Activated naive CD4-positive, alpha-beta T cell treated with anti-CD3 and anti-CD28 coated beads, Interleukin-2, amount 50 U/mL, for 72 hours (primary cell): ENCODE measurements at places on chromosomes 13 and 19. TPM values are rescaled to one million over a fixed set of nuclear protein-coding genes. Genes with fewer than 3 reads are reported as not detected.

DNA sequence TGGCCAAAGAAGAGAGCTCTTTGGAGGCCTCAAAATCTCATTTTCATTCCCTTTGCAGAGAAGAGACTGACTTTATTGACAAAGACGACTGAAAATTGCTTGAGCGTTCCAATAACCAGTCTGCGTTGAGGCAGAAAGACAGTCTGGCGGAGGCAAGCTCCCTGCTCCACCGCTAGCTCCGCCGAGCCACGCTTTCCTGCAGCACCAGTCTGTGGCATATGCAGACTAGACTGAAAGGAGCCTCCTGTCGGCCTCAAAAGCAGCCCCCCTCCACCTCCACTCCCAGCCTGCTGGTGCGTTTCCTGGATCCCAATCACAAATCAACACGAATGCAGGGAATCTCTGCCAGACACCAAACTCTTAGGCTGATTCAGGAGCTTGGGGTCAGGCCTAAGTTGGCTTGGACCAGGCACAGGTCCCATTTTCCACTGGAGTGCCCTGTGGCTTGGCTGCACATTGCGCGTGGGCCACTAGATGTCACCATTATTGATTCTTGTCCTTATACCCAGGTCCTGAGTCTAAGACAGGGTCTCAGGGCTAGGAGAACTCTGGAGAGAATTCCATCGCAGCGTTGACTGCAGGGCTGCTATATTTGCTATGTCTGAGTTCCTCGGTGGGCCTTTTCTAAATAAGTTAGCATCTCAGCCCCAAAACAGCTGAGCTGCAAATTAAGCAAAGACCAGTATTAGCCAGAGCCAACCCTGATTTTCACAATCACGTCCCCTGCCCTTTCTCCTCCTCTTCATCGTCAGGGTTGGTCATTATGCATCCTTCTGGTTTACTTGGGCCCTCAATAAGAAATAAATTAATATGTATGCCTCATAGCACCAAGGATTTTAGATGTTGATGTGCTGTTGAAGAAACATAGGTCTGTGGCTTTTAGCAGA lies 5.2 kb upstream of the ZNF507 start:
- no peak for DNase-seq

- no peak for DNase-seq
Observed at GRCh38 chr13:110393761-110394160, 86.7 kb downstream of the COL4A2 start.

DNA sequence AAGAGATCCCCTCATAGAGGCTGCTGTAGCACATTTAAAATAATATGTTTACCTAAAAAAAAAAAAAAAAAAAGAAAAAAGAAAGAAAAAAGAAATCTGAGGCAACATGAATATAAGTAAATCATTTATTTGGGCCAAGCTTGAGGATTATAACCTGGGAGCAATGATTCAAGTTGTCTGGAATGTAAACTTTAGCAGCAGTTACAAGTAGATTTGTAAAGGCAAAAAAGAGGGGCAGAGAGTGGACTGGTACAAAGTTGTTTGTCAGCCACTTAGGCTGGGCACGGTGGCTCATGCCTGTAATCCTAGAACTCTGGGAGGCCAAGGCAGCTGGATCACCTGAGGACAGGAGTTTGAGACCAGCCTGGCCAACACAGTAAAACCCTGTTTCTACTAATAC lies 11.3 kb downstream of the ZNF43 start:
- no peak for DNase-seq

OR7A5 gene
- not detected for total RNA-seq

DNA sequence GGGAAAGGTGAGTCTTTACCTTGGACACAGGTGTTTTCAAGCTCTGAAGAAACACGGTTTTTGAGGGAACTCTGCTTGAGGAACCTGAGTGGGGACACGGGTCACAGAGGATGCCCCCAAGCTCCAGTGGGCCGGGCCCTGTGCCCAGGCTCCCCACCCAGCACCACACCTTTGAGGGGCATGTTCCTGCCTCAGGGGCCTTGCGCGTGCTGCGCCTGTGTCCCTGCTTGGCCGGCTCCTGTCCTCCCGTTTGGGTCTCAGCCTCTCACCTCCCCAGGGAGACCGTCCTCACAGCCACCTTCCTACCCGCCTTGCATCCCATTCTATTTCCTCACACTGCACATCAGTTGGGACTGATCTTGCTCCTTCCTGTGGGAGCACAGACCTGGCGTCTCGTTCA lies 21.1 kb downstream of the PIP5K1C start:
- no peak for DNase-seq

- no peak for DNase-seq
Observed at GRCh38 chr13:113845055-113845454, 18.8 kb downstream of the GAS6 start.

DNA sequence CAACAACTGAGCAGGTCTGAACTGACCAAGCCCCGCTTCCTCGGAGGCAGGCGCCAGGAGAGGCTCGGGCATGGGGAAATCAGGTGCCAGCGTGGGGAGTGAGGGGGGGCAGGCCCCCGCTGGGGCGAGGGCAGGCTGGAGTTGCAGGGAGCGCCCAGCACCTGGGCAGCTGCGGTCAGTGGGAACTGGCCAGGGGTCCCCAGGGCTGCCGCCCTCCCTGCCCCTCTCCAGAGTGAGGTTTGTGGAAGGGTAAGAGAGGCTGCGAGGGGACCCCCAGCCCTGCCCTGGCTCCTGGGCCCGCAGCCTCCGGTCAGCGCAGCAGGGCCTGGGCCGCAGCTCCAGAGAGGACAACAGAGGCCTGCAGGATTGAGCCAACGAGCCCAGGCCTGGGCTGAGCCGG lies 32.5 kb downstream of the PIP5K1C start:
- no peak for DNase-seq

DNA sequence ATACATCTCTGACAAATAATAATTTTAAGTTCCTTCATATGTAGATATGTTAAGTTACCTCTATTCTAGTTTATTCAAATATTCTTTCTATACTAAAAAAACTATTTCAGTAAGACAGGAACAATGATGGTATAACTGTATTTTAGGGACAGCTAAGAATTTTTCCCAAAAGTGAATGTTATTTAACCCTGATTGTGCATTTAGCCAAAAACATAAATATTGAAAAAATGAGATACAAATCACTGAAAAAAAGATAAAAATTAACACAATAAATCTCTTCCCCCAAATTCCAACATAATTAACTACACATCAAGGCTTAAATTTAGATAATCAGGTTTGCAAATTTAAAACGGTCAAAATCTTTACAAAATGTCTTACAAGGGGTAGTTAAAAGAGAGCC lies 58.1 kb downstream of the KCNRG start:
- no peak for DNase-seq

GRCh38 chr19:55157064-55157908 lies at the start of gene TNNI3:
TSS of gene TNNI3 (minus strand) at chr19:55157732. CDS start at chr19:55157589, 143 bp downstream.
- DNase-seq = no peak

GRCh38 chr19:570251-570686 lies 2.1 kb upstream of the BSG start:
- no peak for DNase-seq

- DNase-seq = peak; percentile 95
Observed at GRCh38 chr19:11293433-11294389, 2.2 kb upstream of the TSPAN16 start.

GRCh38 chr13:30313311-30313710 lies 6.0 kb upstream of the KATNAL1 start:
- no peak for DNase-seq

CYP2A6 gene
- 0.23 TPM for total RNA-seq

RASA3 gene
- total RNA-seq = 44.1 TPM

CYP4F2 gene
- not detected for total RNA-seq

DNA sequence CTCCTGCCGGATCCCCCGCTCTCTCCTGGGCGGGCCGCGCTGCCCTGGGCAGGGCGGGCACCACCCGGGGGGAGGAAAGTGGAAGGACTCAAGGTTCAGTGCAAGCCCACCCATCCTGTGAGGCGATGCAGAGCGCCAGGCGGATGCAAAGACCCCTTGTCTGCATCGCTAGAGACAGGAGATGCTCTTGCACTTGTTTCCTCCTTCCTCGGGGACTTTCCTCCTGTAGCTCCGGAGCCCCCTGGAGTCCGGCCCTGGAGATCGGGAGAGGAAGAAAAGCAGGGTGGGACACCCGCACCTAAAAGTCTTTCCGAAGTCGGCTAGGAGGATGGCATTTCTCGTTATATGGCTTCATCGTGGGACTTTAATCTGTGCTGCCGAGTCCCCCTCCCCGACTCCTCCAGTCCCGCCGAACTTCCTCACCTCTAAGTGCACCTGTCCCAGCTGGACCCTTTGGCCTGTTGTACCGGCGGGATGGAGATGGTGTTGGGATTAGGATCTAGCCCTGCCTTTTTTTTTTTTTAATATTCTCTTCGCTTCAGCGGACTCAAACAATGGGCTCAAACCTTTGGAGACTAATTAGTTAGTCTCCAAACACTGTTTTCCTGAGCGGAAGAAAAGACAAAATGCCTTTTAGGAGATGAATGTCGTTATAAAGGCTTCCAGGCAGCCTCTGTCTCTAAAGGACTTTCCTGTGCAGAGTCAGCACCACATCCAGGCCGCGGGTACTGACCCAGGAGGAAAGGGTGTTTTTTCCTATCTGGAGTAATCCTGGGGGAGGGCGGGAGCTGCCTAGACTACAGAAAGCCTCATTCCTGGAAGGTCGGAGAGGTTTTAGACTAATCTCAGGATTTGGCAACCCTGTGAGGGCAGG lies 725 bp downstream of the FAM124A start:
- no peak for DNase-seq

NKPD1 gene
- not detected for total RNA-seq

FFAR2 gene
- not detected for total RNA-seq

ZNF317 gene
- 50.4 TPM for total RNA-seq

DPF1 gene
- 2.1 TPM for total RNA-seq

DNA sequence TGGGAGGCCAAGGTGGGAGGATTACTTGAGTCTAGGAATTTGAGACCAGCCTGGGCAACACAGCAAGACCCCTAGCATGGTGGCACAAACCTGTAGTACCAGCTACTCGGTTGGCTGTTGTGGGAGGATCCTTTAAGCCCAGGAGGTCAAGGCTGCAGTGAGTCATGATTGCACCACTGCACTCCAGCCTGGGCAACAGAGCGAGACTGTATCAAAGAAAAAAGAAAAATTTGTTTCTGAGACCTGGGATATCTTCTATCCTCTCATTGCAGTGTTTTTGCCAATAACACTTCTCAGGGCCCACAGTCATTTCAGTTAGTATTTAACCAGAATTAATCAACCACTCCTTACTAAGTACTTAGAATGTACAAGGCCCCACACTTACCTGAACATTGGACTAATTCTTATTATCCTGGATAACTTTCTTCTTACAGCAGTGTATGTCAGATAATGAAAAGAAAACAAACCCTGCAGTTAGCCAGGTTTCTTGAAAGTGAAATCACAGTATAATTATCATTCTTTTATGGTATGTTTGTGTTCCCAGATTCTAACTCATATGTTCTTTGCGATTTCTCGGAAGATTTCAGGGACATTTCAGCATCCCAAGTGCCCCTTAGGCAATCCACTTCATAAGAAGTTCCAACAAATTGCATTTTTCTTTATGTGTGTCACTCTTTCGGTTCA lies 75.6 kb upstream of the KLF5 start:
- no peak for DNase-seq

ZNF98 gene
- total RNA-seq = not detected

GRCh38 chr13:109547942-109548341 lies 238.4 kb downstream of the IRS2 start:
- no peak for DNase-seq

DNA sequence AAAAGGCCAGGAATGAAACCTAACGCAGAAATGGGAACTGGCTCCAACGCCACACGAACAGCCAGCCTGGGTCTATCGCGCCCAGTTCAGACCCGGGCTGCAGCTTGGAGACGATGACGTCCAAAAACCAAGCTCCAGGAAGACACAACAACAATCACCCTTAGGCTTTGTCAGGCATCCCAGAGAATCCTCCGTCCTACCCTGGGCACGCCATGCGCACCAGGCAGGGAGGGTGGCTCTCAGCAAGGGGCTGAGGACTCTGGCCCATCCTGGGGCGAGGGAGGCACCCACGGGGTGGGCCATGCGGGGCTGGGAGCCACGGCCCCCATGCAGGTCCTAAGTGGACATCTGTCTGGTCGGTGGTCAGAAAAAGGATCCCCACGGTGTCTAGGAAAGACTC lies 9.0 kb downstream of the RASA3 start:
- DNase-seq = no peak

- no peak for DNase-seq
Observed at GRCh38 chr13:26921918-26922317, 161.3 kb upstream of the GPR12 start.

GRCh38 chr13:66519259-66519658 lies 710.9 kb downstream of the PCDH9 start:
- DNase-seq = no peak

- DNase-seq = no peak
Observed at GRCh38 chr13:34513526-34513925, 428.5 kb upstream of the NBEA start.

RASIP1 gene
- 0.66 TPM for total RNA-seq

- no peak for DNase-seq
Observed at GRCh38 chr19:1699386-1699785, 47.0 kb upstream of the TCF3 start.

IGLON5 gene
- total RNA-seq = 0.16 TPM

- no peak for DNase-seq
Observed at GRCh38 chr19:50204811-50205675, 1.6 kb downstream of the MYH14 start.

DNA sequence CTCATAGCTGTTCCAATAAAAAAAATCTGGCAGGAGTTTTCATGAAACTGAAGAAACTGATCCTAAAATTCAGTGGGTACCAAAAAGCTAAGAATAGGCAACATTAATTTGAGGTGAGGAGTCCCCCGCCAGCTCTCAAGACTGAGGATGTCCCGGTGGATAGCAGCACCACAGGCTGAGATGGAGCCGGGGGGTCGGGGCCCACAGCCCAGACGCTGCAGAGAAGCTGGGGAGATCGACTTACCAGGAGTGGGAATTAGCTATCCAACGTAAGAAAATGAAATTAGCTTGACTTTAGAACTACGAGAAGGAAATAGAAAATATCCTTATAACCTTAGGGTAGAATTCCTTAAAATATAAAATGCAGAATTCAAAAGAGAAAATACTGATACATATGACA lies 23.2 kb upstream of the DCUN1D2 start:
- DNase-seq = no peak

GRCh38 chr13:113489549-113490495 lies 689 bp downstream of the DCUN1D2 start:
- DNase-seq = peak; percentile 43

- DNase-seq = no peak
Observed at GRCh38 chr13:36323951-36324566, 22.1 kb downstream of the SPART start.

KLK3 gene
- not detected for total RNA-seq

GRCh38 chr13:40895227-40896184 lies 106.1 kb downstream of the SLC25A15 start:
- DNase-seq = no peak

KLF1 gene
- total RNA-seq = 0.54 TPM

- DNase-seq = no peak
Observed at GRCh38 chr19:58328999-58329398, 2.2 kb downstream of the ZSCAN22 start.

- no peak for DNase-seq
Observed at GRCh38 chr13:65057986-65058385, 2172.2 kb downstream of the PCDH9 start.

DNA sequence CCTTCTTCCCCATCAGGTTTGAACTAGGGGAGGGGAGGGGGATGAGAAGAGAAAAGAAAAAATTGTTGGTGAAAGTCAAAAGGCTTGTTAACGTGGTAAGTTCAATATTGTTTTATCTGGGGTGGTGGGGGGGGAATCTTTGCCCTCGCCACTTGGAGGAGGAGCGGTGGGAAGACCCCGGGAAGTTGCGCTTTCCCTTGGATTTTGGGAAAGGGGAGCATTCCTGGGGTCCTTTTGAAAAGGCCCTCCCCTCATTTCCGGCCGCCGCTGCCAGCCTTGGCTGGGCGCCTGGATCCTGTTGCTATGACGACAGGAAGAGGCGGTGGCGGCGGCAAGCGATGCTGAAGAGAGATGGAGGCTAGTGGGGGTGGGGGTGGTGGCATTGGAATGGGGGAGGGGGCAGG lies 4.6 kb upstream of the CACNG8 start:
- no peak for DNase-seq
